ENCODE measurements at places on chromosomes 2 and 18.

- no peak for DNase-seq
Observed at GRCh38 chr2:234595829-234596228, 98.9 kb upstream of the ARL4C start.

GRCh38 chr2:181680055-181680936 lies at the start of gene NEUROD1:
NEUROD1 (minus strand) TSS chr2:181680517; CDS start chr2:181678860, 1,657 bp downstream.
- DNase-seq, result no peak

GRCh38 chr2:170241756-170242155 lies 63.8 kb downstream of the MYO3B start:
- no peak for DNase-seq

DNA sequence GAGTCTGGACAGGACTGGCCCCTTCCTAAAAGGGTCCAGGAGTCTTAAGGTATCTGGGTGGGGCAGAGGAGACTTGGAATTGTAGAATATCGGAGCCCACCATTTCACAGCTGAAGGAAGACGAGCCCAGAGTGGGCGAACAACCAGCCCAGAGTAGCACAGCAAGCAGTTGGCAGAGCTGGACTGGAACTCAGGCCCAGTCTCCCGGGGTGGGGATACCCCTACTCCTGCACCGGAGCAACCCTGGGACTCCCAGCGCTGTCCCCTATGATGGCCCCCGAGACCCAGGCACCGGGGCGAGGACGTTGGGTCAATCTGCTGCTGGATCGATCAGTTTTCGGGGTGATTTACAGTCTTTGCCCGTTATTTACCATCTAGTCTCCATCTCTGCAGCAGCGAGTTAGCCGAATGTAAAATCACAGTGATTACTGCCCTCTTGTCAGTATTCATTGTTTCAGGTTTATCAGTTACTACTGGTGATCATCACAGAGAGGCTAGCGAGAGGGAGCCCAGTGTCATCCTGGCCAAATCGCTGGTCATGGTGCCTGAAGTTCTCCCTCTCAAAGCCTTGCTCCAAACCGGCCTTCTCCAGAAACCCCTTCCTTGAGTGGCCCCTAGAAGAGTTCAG lies 75.3 kb downstream of the SMAD7 start:
- DNase-seq, result no peak

- DNase-seq, result no peak
Observed at GRCh38 chr2:38076710-38077430, 919 bp upstream of the CYP1B1 start.

DNA sequence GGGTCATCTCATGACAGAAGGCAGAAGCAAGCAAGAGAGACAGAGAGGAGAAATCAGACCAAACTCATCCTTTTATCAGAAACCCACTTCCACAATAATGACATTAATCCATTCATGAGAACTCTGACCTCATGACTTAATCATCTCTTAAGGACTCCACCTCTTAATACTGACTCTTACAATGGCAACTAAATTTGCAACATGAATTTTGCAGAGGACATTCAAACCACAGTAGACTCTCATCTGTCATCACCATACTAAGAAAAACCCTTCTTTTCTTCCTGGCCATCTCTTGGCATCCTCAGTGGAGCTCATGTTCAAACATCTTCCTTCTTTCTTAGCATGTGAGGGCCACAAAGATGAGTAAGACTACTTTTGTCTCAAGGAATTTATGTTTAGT lies 476.2 kb upstream of the RAB12 start:
- DNase-seq, result no peak

- DNase-seq, result no peak
Observed at GRCh38 chr2:120910956-120911951, 175.6 kb downstream of the GLI2 start.

GRCh38 chr18:12837747-12838146 lies 46.3 kb downstream of the PTPN2 start:
- DNase-seq, result no peak

- no peak for DNase-seq
Observed at GRCh38 chr18:39188278-39188677, 1622.7 kb upstream of the CELF4 start.

DNA sequence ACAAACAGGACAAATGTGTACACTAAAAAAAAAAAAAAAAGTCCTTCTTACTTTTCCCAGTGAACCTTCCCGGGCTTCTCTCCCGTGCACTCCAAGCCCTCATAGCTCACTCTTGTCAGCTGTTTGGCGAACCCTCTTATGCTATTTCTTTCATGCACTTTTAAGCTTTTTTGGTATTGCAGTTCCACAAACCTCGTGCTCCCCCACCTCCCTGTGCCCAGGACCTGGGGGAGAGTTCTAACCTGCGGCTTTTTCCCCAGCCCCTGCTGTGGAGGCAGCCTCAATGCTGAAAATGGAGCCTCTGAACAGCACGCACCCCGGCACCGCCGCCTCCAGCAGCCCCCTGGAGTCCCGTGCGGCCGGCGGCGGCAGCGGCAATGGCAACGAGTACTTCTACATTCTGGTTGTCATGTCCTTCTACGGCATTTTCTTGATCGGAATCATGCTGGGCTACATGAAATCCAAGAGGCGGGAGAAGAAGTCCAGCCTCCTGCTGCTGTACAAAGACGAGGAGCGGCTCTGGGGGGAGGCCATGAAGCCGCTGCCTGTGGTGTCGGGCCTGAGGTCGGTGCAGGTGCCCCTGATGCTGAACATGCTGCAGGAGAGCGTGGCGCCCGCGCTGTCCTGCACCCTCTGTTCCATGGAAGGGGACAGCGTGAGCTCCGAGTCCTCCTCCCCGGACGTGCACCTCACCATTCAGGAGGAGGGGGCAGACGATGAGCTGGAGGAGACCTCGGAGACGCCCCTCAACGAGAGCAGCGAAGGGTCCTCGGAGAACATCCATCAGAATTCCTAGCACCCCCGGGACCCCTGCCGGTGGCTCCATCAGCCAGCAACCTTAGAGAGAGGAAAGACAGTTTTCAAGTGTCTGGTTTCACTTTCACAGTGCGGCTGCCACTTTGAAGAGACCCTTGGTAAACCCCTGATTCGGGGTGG lies 826 bp downstream of the KCNE4 start:
- no peak for DNase-seq

DNA sequence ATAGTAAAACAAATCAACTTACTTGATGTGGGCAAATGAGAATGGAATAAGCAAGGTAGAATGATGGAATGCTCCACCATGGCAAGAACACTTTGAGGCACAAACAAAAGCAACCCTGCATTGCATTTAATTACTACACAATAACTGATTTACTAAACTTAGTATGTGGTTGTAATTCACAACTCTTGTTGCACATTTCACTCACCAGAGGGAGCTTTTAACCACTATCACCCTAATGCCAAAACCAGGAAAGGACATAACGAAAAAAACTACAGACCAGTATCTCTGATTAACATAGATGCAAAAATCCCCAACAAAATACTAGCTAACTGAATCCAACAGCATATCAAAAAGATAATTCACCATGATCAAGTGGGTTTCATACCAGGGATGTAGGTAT lies 659.8 kb downstream of the CPS1 start:
- DNase-seq, result no peak

DNA sequence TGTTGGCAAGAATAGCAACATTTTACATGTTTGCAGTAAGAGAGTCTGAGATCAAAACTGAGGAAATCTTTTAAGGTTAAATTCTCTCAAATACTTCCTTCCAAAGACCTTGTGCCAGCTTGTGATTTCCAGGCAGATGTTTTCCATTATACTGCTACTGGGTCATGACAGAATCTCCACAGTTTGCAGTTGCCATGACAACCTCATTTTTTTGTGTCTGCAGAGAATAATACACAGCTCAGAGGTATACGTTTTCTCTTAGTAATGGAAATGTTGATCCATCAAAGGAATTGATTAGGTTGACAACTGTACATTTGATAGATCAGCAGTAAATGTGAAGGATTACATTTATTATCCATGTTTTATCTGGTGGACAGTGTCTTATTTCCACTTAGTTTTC lies 29.1 kb upstream of the CSRNP3 start:
- DNase-seq, result peak; percentile 53

DNA sequence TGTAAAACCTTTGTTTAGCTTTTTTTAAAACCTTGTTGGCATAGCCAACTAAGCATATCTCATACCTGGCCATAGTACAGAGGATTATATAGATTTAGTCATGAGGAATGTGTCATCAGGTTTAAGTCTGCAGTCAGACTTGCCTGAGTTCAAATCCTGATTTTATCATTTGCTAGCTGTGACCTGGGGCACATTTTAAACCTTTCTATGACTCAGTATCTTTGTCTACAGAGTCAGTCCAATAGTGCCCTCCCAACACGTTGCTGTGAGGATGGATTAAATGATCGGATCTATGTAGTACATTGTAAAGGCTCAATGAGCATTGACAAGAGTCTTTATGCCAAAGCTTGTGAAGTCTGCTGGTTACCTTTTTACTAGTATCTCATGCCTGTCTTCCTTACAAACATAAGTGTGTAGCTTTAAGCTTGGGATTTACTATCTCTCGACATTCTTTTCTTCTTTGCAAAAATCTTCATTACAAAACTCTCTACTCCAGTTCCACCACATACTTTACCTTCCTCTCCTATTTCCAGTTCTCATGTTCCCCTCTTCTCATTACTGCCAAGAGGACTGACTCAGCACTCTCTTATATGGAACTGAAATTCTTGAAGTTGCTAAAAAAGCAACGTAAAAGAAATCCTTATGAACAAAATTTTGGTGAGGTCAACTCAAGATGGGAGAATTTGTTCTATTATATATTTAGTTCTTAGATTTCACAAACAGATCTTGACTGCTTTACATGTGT lies 68.1 kb upstream of the RBMS1 start:
- DNase-seq, result no peak

DNA sequence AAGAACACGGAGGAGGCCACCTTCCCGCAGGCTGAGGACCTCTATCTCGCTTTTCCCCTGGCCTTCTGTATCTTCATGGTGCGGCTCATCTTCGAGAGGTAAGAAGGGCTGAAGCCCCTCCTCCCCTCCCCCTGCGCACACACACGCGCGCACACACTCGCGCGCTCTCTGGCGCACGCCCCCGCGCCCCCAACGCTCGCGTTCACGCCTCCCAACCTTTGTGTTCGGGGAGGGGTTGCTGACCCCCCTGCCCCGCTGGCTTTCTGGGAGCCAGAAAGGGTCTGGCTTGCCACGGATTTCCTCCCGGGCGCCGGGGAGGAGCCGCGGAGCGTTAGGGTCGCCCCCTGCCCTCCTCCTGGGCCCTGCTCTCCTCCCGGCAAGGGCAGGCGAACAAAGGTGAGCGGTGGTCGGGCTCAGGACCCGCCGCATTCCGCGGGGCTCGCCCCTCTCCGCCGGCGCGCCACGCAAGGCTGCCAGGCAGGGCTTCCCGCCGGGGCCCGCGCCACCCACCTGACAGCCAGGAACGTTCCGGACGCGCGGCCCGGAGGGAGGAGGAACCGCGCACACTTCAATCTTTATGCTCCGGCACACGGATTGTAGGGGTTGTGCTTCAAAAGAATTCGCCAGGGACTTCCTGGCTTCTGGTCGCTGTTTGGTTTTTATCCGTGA lies 583 bp downstream of the CERS6 start:
- DNase-seq, result no peak

- DNase-seq, result no peak
Observed at GRCh38 chr18:49161627-49162026, 210.9 kb upstream of the SMAD7 start.

GRCh38 chr2:81355436-81355835 lies 1050.9 kb upstream of the LRRTM1 start:
- no peak for DNase-seq

DNA sequence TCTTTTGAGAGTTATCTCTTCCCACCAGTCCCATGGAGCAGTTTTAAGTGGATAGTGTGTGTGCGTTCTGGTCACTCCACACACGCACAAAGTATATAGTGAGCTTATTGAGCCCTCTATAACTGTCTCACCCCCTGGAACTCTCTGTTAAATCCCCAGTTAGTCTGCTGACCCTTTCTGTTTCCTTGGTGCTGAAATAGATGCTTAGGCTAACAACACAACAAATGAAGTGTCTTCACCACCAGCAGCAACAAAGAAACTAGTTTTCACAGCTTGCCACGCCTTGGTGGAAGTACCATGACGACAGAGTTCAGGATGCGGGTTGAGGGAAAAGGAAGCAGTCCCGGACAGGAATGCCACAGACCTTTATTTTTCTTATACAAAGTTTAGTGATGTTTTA lies 203.5 kb upstream of the TMEFF2 start:
- DNase-seq, result no peak

GRCh38 chr2:43041661-43042360 lies 184.6 kb downstream of the ZFP36L2 start:
- peak; percentile 93 for DNase-seq

GRCh38 chr2:80893711-80894110 lies 589.2 kb upstream of the LRRTM1 start:
- no peak for DNase-seq

- no peak for DNase-seq
Observed at GRCh38 chr2:101617188-101617587, 80.3 kb upstream of the MAP4K4 start.

DNA sequence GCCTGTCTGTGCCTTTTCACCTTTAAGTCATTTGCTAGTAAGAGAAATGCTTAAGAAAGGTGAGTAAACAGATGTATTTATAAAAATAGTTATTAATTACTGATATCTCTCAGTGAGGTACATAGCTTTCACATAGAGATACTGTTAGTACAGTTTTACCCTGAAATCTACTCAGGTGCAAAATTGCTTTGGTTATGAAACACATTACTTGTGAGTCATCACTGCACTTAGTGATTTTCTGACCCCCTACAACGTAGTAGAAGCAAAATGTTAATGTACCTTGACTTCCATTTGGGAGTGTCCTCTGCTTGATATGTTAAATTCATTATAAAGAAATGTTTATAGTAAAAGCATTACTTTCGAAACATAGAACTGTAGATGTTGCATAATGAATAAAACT lies 6.5 kb downstream of the GLS start:
- DNase-seq, result no peak

GRCh38 chr2:204486805-204487204 lies 58.5 kb upstream of the PARD3B start:
- no peak for DNase-seq

DNA sequence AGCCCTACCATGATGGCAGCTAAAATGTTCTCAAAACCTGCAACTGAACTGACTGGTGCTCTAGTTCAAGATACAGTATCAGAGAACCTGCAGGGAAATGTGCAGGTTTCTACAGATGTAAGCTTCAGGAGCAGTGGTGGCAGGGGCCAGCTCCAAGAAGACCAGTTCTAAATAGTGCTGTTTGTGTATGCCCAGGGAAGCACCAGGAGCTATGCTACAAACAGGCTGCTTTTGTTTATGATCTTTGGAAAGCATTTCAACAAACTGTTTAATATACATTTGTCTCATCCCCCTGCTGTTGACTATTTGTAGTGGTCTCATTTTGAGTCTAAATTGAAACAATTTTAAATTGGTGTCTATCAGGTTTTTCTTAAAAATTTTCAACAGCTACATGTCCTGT lies 20.7 kb downstream of the FZD5 start:
- no peak for DNase-seq

DNA sequence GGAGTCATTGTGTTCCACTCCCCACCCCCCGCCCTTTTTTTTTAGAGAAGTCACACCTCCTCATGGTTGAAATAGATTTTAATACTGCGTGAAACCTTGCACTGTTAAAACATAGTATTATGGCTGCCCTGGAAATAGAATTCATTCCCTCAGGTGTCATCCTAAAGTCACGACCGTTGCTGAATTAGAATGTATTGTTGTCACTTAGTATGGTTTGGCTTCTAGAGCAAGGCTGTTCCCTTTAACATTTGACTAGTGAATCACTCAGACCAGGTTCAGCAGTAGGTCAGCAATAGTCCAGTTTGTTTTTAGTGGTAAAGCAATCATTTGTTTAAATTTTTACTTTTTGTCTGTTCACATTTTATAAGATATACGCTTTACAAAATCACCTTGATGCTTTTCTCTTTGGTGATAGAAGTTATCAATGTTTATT lies 1.2 kb downstream of the BABAM2 start:
- DNase-seq, result no peak

GRCh38 chr2:137964066-137964858 lies at the start of gene HNMT:
HNMT (plus strand) TSS chr2:137964473; CDS start chr2:137964492, 19 bp downstream.
- DNase-seq, result peak; percentile 32
